Mesothelial cell of epicardium (in vitro differentiated cells): ENCODE measurements at places on chromosomes 2 and 18.

GRCh38 chr18:41266204-41266603, 688.8 kb upstream of the PIK3C3 start:
- H3K4me1 ChIP-seq = no peaks in the 10 kb centered on the region
- H3K27ac ChIP-seq = no peak overlapping the region
- H3K36me3 ChIP-seq = no peaks in the 10 kb centered on the region
- H3K4me3 ChIP-seq = no peak overlapping the region
- DNase-seq = no peak

DNA sequence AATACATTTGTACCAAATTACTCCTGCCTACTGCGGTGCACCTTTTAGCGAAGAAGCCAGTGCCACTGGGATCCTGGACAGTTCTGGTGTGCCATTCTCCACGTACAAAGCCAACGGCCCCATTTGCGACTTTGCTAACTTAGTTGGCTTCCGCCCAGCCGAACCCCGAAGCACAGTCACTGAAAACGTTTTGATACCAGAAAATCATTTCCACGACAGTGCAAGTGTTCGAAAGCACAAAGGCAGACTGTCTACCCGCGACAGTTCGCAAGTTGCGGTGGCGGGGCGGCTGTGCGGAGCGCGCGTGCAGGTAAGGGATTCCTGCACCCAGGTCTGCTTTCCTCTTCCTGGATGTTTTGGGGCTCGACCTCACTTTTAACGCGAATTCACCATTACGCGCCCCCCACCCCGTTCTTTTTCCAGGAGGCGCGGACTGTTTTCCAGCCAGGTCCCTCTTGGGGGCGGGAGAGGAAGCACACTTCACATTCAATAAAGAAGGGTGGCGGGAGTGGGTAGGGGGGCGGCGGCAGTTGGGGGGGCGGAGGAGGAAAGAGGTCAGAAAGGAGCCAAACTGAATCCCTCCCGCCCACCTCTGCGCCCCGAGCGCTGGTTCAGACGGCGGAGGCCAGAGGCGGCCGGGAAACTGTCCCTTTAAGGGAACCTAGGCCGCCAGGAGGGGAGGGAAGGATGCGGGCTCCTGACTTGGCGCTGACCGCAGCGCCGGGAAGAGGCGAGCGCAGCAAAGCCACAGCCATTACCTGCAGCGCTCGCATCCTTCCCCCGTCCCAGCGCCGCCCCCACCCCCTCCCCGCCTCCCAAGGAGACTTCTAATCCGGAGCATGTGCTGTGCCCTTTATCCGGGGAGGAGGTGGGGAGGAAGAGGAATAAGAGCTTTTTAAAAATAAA, 107.4 kb upstream of the KCTD1 start:
- peak; percentile 25 for DNase-seq
- peaks cover 30% of the 10 kb centered on the region for H3K4me1 ChIP-seq
- peak overlapping the region; percentile 76 for H3K4me3 ChIP-seq

DNA sequence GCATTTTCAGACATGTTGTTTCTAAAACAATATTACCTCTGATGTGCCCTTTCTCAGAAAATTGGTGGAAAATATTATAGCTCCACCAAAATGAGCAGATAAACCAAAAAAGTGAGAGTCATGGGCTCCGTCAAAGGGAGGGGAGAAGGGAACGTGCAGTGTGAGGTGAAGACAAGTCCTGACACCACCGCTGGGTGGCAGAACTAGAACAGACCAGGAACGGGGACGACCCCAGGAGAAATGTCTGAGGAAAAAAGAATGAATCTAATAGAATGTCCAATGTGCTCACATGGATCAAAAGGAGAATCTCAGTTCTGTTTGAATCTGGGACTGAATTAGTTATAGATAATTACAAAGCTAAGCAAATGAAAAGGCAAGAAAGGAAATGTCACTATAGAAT, 22.6 kb upstream of the BCL2 start:
- no peaks in the 10 kb centered on the region for H3K4me1 ChIP-seq
- peaks cover 47% of the 10 kb centered on the region for H3K36me3 ChIP-seq
- H3K27me3 ChIP-seq = no peaks in the 10 kb centered on the region
- DNase-seq = no peak
- H3K4me3 ChIP-seq = no peak overlapping the region

GRCh38 chr18:58042826-58043490, 1.1 kb upstream of the NEDD4L start:
- H3K4me3 ChIP-seq = peak overlapping the region; percentile 84
- peaks cover 7% of the 10 kb centered on the region for H3K27me3 ChIP-seq
- no peak for DNase-seq
- H3K36me3 ChIP-seq = no peaks in the 10 kb centered on the region
- H3K27ac ChIP-seq = peak overlapping the region; percentile 88
